ENCODE measurements at places on chromosomes 5 and 9.

DNA sequence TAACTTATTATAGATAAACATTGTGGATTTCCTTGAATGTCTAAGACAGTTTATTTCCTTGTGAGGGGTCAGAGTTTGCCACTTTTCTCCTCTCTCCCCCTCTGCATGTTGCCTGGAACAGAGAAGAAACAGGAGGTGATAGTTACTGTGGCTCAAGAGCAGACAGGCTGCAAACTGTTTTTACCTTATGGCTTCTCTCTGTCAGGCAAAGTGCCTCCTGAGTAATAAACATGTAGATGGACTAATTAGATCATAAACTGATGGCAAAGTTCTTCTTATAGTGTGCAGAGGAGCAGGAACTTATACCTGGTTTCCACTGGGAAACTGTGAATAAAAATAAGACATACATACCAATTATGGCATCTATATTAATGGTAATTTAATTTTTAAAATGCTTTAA, 133.1 kb upstream of the CDH12 start:
- no peak for DNase-seq

DNA sequence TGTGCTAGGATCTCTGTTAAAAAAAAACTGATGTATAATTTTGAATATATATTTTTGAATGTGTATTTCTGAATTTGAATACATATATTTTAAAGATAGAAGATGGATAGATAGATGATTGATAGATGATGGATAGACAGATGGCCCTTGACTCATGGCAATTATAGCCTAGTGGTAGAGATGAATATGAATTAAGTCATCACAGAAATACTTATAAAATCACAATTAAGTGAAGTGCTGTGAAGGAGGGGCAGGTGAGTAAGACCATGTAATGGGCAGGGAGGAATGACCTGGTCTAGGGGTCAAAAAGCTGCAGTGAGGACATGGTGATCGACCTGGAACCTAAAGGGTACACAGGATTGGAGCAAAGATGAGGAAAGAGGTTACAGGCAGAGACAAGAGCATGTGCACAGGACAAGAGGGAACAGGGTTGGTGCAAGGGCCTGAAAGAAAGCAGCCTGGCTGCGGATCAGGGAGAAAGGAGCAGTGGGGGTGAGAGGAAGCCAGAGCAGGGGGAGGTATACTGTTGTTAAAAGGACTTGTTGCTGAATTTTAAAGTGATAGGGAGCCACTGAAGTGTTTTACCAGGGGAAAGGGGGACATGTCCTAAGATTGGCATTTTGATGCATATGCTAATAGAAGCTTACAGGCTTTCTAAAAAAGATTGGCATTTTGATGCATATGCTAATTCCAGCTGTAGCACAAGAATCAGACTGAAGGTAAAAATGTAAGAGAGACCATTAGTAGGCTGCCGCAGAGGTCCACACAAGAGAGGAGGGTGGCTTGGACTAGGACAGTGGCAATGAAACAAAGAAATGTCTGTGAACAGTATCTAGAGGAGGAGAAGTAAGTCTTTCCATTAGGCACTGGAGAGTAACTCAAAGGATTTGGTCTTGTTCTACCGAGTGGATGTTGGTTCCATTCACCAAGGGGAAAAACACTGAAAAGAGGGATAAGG, 527.8 kb downstream of the AGTPBP1 start:
- DNase-seq: no peak

DNA sequence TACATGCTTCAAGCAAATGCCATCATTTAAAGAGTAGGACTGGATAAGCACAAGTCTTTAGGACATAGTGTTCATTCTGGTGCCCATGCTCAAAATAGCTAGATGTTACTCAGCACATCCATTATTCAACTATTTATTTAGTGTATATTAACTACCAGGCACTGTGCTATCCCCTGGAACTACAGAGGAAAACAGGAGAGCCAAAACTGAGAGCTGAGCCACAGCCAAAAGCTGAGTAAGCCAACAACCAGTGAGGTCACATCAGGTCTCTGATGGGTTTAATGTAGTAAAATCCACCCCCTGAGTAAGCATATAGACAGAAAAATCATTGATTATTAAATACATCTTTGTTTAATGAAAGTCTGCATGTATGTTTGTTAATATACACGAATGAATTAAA, 469.3 kb upstream of the DMAC1 start:
- DNase-seq: no peak

- no peak for DNase-seq
Observed at GRCh38 chr9:128077847-128078503, 9.9 kb downstream of the SLC25A25 start.

DNA sequence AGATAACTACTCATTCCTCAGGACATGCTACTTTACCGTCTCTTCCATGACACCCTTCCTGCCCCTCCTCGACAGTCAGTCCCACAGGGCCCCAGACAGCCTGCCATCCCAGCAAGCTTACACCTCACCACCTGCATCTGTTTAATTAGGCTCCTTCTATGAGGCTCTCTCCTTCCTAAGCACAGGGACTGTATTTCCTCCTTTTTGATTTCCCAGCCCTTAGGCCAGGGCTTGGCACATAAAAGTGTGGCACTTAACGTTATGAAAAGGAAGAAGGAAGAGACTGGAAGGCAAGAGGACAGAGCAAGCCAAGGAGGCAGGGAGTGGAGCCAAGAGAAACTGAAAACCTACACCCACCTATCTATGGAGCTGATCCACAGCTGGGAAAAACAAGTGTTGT, 146.8 kb downstream of the SIL1 start:
- DNase-seq: no peak

GRCh38 chr5:179608131-179608581, 15.3 kb downstream of the HNRNPH1 start:
- peak; percentile 71 for DNase-seq

DNA sequence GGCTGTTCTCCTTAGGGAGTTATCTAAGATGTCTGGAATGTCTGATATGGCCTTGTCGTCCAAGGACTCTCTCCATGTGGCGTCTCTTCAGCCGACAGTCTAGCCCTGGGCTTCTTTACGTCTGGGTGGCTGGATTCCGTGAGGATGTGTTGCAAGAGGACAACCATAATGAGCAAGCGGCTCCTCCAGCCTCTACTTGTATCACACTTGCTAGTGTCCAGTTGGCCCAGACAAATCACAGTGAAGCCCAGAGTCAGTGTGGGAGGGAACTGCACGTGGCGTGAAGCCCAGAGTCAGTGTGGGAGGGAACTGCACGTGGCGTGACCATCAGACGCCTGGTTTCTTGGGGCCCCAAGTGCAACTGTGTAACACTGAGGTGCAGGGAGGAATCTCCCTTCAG, 61.1 kb downstream of the COL23A1 start:
- no peak for DNase-seq

DNA sequence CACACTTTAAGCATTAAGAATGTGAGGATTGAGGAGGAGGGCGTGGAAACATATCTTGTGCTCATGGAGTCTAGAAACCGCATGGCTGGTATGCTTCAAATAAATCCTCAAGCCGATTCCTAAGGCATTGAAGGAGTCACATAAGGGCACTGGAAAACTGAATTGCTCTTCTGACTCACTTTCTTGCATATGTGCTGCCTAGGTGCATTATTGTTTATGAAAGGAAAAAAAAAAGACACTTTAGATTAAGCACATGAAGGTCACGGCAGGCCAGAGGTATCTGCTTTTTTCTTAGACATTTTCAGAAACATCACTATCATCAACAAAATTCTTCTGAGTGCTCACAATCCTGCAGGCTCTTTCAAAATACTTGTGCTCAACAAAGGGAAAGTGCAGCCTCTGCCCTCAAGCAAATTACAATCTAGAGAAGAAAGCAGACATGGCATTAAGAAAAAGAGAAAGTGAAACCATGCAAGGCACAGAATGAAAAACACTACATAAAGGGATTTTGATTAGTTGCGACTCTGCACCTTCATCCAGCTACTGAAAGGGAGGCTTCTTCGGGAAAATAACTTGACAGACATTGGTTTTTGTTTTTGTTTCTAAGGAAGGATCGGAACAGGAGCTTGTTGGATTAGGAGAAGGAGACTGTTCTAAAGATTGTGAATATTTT, 2117.6 kb downstream of the MAT2B start:
- DNase-seq: no peak

DNA sequence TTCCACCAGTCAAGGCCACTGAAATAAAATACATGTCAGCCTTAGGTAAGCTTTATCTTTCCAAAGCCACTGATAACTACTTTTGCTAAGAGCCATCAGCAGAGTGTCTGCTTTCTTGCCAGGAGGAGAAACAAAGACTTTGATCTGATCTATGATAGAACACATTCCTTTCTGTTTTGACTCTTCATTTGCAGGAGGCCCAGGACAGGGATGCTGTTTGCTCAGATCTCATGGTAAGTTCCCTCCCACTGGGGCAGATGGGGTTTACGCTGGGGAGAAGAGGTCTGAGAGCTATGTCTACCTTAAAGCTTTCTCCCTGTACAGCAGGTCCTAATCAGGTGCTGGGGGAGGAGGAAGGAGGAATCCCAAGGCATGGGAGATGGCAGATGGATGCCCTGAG, 497.6 kb downstream of the NTRK2 start:
- no peak for DNase-seq

DNA sequence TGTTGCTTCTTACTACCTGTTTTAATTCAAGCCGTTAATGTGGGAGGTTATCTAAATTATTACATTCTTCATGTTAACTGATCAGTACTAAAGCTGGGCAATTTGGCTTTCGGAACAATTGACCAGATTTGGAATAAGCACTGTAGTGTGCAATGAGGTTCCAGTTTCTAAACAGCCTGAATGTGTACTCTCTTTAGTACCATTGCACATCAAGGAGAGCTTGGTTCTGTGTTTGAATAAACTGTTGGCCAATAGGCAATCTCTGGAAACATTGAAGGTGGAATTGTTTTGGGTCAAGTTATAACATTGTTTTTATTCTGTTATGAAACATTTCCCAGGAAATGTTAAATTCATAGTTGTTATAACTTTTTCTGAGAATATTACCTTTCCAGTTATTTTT, 105.2 kb downstream of the PBX3 start:
- DNase-seq: no peak

DNA sequence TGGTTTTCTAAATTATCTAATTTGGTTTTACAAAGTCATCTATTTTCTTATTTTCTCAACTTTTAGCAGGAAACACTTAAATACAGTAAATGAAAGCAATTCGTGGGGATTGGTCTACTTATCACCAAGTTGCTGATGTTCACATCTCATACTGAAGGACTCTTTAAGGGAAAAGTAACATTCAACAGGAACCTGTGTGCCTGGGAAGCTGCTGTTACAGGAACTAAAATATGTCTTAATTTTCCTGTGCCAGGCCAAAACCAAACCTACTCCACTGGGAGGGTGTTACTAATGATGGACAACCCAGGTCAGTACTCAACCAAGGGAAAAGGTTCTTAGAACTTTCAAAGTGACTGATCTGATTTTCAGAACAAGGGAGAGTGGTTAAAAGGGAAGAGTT, 5.3 kb downstream of the ISCA1 start:
- DNase-seq: no peak

DNA sequence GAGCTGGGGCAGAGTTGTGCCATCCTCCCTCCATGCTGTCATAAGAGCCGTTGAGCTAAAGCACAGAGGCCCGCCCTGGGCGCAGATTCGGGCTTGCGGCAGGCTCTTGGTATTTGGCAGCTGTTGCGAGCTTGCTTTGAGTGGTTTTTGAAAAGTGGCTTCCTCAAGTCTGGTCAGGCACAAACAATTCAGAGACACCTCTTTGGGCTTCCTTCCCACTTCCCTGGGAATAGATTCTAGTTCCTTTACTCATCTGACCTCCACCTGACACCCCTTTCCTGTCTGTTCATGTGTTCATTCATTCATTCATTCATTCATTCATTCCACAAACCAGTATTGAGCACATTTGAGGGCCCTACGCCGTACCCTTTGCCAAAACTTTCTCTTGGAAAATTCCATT, 27.4 kb downstream of the NCS1 start:
- DNase-seq: no peak

DNA sequence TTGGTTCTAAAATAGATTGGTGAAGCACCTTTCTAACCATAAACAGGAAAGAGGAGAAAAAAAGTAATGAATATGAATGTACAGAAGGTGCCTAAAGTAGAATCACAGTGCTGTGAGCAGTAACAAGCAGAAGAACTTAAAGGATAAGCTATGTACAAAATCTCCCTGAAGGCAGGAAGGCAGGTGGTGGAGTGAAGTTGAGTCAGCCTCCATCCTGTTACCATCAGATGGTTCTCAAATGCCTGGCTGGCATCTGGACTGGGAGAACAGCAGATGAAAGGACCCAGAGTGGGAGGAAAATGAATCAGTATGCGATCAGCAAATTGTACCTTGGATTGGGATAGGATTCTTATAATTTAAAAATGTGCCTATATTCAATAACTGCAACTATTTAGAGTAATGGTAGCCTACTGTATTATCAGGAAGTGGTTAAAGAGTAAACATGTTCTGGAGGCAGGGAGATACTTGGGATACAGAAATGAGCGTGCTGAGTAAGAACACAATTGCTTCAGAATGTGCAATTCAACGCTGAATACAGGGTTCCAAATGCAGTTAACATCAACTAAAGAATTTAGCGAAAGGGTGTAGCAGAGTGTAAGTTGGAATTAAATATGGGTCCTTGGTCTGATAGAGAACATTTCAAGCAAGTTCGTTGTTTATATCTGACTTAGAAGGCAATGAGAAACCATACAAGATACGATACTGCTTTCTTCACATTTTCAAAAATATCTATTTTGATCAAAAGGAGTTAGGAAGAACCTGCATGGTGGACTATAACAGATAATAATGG, 21.1 kb upstream of the FER start:
- no peak for DNase-seq

DNA sequence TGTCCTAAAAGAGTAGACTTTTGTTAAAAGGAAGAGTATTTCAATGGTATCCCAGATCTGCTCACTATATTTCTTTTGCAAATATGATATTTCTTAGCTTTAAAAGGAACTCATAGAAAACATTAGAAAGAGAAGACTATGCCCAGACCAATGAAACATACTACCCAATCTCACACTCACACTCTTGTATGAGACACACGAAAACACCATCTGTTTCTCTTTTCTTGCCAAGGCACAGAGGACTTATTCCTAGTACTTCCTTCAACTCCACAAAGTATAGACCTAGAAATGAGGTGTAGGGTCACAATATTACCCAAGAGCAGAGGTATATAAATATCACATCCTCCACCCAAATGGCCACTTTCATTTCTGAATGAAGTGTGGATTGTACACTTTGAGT, 292.4 kb upstream of the ACO1 start:
- no peak for DNase-seq

GRCh38 chr9:2000314-2000713, 14.8 kb upstream of the SMARCA2 start:
- DNase-seq: no peak

DNA sequence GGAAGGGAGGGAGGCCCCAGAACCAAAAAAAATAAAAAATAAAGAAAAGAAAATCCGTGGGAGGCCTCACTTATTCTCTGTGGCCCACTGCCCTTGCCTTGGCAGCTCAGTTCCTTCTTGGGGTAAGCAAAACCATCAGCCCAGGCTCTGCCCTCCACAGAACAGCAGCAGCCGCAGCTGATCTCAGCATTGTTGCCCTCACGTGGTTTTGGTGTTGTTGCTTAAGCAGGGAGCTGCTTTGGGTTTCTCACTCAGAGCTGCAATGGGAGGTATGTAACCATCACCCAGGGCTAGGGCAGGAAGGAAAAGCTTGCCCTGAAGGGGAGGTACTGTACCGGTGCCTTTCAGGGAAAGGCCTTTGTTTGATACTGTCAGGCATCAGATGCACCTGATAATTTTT, 374.7 kb upstream of the WWC1 start:
- no peak for DNase-seq

- DNase-seq: no peak
Observed at GRCh38 chr9:100586093-100586492, 8.2 kb downstream of the CAVIN4 start.

Data from Kasumi-1 (cell line).